ENCODE measurements at places on chromosomes 1 and 21.

DNA sequence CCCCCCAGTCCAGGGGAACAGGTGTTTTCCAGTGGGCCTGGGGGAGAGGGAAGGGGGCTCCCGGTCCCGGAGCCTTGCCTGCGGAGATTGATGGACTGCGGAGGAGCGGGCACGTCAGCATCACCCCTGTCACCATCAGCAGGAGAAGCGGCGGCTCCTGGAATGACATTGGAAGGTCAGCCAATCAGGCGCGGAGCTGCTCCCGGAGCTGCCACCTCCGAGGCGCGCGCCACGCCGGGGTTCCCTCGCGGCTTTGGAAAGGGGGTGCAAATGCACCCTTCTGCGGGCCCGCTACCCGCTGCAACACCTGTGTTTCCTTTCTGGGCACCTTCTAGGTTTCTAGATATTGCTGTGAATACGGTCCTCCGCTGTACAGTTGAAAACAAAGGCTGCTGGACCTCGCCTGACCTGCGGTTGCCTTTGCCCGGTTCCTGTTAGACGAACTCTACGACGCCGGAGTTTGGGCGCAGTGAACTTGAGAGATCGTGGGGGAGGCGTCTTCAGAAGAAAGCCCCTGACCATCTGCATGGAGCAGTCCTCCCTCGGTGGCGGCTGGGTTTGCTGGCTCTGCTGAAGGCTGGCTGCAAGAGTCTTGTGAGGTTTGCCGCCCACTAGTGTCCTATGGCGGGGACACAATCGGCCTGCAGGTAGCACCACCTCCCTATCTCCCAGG is 5.3 kb downstream of the DSCAM start:
- DNase-seq, result no peak

GRCh38 chr1:31625561-31626222 is 8.2 kb downstream of the HCRTR1 start:
- DNase-seq, result no peak

GRCh38 chr1:84488107-84488506 is 9.0 kb downstream of the RPF1 start:
- DNase-seq, result no peak

GRCh38 chr1:109620401-109620791 is 759 bp downstream of the AMPD2 start:
- DNase-seq, result no peak

DNA sequence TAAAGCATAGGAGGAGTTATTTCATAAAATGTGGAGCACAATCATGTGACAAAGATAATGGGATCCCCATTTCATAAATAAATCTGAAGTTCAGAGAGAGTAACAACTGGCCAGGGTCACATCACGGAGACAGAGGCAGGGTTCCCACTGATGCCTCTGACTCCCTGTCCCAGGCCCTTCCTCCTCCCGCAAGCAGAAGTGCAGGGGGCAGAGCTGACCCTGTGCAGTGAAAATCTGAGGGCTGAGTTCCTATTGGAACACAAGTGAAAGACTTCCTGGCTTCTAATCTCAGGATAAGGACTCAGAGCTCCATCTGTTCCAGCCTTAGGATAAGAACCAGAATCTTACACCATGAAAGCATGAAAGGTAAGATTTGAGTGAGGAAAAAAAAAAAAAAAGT is 22.0 kb downstream of the SELL start:
- no peak for DNase-seq

GRCh38 chr1:28259934-28260802 is 850 bp downstream of the SESN2 start:
- no peak for DNase-seq

GRCh38 chr1:151977662-151978230 is 15.9 kb downstream of the S100A10 start:
- no peak for DNase-seq

DNA sequence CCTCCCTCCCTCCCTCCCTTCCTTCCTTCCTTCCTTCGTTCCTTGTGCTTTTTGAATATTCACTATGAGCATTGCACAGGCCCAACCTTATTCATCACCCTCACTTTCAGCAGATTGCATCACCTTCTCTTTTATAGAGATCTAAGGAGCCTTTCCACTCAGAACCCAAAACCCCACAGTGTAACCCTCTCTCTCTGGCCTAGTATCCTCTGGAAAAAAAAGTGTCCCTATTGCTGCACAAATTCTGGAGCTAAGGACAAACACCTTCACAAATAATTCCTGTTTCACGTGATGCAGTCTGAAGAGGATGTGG is 25.6 kb downstream of the OR10J5 start:
- no peak for DNase-seq

- no peak for DNase-seq
Observed at GRCh38 chr21:46413365-46413696, 45.4 kb upstream of the DIP2A start.

GRCh38 chr1:107277022-107277421 is 136.2 kb downstream of the NTNG1 start:
- no peak for DNase-seq

- DNase-seq, result no peak
Observed at GRCh38 chr1:55064861-55065263, 25.5 kb downstream of the PCSK9 start.

- no peak for DNase-seq
Observed at GRCh38 chr21:29231756-29232529, 66.8 kb upstream of the BACH1 start.

DNA sequence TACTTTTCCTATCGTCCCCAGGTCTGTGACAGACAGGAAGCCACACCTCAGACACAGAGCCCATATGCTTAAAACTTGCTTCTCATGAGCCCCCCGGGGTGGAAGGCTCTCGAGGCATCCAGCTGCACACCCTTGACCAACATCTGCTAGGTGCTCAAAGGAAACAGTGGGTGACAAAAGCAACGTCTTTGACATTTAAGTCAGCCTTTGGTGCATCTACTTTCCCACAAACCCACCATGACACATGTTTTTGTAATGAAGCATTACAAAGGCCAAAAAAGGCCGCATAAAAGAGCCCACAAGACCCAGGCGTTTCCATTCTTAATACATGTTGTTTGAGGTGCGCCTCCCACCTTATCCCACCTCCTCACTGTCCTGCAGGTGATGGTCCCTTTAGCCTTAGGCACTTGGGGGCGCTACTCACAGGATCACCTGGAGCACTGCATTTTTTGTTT is 11.8 kb upstream of the FASLG start:
- DNase-seq, result no peak

DNA sequence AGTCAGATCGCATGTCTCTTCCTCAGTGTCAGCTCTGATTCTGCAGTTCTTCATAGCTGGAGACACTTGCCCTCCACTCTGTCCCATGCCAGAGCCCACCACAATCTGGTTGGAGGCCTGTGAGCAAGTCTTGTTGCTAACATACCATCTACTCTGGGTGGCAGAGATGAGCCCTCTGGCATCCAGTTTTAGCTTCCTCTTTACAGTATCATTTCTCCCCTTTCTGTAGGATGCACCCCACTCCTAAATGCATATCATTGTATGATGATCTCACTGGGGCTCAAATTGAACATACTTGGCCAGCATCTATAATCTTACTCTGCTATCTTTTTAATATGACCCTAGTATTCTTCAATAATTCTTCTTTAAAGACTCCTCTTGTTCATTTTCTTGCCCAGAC is 16.9 kb downstream of the PCNX2 start:
- no peak for DNase-seq

DNA sequence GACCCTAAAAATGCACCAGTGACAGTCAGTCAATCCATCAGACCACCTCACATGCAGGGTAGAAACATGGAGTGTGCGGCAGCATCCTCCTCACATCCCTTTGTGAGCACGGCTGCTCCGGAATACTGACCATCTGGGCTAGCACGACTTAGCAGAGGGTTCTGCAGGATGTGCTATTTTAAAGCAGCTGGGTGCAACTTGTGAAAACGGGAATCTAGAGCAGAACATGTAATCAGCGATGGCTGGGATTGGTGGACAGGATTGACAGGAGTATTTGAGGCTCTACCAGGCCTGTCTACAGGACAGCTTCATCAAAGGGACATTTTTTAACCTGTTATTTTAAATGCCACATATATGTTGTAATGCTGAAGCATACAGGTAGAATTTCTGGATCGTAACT is 16.8 kb upstream of the PLEKHM2 start:
- DNase-seq, result no peak

DNA sequence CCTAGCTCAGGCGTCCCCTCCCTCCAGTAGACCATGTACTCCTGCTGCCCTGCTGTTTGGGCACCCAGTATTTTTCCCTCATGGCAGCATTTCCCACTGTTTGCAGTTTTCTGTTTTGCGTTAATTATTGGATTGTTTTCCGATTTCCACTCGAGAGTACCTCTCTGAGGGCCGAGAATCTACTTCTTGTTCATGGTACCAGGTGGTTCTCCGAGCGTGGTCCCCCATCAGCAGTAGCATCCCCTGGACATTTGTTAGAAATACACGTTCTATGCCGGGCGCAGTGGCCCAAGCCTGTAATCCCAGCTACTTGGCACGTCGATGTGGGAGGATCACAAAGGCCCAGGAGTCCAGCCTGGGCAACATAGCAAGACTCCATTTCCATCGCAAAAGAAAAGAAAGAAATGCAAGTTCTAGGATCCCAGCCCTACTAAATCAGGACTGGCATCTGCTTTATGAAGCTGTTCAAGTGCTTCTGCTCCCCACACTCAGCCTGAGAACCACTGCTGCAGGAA is 690 bp downstream of the RRP1 start:
- no peak for DNase-seq

- no peak for DNase-seq
Observed at GRCh38 chr1:224640587-224640986, 24.5 kb downstream of the CNIH3 start.

GRCh38 chr1:201659572-201659971 is 120.6 kb downstream of the NAV1 start:
- DNase-seq, result no peak

DNA sequence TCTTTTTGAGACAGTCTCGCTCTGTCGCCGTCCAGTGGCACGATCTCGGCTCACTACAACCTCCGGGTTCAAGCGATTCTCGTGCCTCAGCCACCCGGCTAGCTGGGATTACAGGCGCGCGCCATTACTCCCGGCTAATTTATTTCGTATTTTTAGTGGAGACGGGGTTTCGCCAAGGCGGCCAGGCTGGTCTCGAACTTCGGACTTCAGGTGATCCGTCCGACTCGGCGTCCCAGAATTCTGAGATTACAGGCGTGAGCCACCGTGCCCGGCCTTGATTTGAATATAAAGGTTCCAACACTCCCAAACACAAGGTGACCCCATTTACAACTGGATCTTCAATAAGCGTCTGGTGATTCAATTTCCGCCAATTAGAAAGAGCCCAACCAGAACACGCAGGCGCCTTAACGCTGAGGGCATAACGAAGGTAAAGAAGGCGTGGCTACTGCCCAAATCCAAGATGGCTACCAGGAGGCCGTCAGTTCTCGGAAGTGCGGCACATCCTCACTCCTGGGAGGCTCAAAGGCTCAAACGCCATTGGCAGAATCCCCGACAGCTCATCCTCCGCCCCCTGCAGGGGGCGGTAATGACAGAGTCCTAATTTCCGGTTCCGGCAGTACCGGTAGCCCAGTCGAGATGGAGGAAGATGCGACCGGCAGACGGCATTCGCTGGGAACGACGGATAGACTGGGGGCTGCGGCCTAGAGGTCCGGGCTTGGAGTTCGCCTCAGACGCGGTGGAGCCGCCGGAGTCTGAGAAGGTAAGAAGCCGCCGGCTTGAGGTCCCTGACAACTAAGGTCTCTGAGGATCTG is at the start of gene SLC25A44:
Gene SLC25A44, plus strand, starts transcription at position 617 of the 812 bp plus-strand sequence. CDS start 5,744 bp downstream, outside the sequence.
- peak; percentile 92 for DNase-seq

DNA sequence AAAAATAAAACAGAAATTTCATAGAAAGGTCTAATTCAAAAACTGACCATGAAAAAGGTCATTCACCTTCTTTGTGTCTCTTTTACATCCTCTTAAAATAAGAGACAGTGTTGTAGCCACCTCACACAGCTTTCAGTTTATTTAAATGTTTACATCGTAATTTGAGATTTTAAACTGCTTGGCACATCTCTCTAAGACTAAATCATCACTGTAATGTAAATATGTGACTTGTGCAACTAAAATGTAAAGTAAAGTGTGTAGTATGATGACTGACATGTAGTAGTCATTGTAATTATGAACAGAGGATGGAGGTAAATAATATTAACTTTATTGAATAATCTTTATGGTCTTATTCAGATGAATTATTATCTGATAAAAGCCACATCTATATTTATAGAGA is 283.9 kb downstream of the KCNT2 start:
- no peak for DNase-seq

- no peak for DNase-seq
Observed at GRCh38 chr1:27478098-27478497, 11.9 kb downstream of the WASF2 start.

DNA sequence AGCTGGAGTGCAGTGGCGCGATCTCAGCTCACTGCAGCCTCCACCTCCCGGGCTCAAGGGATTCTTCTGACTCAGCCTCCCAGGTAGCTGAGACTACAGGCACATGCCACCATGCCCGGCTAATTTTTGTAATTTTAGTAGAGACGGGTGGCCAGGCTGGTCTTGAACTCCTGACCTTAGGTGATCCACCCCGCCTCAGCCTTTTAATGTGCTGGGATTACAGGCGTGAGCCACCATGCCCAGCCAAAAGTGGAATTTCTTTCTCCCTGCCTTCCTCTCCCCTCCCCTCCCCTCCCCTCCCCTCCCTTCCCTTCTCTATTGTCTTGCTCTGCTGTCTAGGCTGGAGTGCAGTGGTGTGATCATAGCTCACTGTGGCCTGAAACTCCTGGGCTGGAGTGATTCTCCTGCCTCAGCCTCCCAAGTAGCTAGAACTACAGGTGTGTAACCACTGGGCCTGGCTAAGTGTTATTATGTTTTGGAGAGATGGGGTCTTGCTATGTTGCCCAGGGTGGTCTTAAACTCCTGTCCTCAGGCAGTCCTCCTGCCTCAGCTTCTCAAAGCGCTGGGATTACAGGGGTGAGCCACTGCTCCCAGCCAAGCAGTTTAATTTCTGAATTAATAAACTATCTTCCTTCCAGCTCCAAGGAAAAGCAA is 10.0 kb upstream of the MACF1 start:
- no peak for DNase-seq

DNA sequence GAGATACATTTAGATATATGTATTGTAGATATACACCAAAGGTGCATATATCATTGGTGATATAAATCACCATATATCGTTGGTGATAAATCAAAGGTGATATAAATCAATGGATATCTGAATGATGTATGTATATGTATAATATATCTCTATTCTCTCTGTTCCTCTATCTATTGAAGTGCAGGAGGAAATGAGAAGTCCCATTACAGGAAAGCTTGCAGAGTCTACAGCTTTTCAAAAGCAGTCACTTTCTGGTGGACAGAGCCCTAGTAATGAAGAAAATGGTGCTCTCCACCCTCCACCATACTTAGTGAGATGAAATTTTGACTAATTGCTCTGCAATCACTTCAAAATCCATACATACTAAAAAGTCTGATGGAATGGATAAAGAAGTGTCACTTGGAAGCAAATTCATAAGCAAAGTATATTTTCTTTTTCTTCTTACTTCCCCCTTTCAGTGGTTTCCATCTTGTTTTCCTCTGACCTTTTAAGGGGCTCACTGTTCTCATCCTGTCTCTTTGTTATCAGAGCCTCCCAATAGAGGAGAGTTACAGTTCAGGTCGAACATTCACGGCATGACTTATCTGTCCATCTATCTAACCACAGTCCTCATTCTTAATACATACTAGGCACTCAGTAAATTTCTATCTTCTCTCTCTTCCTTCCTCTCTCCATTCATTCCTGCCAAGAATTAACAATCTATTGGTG is 227.2 kb downstream of the KCNJ6 start:
- DNase-seq, result no peak

GRCh38 chr1:183247066-183247465 is 61.0 kb downstream of the LAMC2 start:
- no peak for DNase-seq
